Panc1 (cell line): ENCODE measurements at places on chromosomes 13 and 19.

- DNase-seq, result no peak
Measured at GRCh38 chr19:46495786-46496099, at the start of gene PNMA8B. Gene PNMA8B (minus strand): TSS chr19:46495867. CDS start chr19:46495465, 402 bp downstream.

GRCh38 chr13:97710797-97711196 lies 242.7 kb upstream of the IPO5 start:
- no peak for DNase-seq

DNA sequence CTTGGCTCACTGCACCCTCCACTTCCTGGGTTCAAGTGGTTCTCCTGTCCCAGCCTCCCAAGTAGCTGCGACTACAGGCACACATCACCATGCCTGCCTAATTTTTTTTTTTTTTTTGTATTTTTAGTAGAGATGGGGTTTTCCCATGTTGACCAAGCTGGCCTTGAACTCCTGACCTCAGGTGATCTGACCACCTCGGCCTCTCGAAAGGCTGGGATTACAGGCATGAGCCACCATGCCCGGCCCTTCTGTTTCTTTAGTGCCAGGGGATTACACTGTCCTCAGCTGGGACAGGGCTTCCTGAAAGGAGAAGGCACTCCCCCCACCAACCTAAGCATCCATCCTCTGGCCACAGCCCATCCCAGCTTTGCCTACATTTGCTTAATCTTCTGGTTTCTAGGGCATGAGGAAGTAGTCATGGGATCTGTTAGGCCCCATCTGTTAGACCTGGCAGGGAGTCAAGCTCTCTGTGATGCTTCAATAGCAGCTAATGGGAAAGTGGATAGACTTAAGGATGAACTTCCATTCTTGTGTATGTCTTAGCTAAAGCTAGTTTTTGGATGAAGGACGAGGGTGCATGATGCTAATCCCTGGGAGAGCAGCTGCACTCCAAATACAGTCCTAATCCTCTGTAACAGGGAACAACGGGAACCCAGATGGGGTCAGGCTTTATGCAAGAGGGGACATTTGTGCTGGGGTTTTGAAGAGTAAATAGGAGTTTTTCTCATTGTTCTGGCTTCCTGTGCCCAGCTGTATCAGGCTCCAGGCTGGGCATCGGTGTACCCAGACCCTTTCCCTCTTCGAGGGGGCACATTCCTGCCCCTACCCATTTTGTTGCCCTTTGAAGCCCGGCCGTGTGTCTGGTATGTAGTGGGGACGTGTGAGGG lies 2.6 kb downstream of the VAV1 start:
- DNase-seq, result no peak

DNA sequence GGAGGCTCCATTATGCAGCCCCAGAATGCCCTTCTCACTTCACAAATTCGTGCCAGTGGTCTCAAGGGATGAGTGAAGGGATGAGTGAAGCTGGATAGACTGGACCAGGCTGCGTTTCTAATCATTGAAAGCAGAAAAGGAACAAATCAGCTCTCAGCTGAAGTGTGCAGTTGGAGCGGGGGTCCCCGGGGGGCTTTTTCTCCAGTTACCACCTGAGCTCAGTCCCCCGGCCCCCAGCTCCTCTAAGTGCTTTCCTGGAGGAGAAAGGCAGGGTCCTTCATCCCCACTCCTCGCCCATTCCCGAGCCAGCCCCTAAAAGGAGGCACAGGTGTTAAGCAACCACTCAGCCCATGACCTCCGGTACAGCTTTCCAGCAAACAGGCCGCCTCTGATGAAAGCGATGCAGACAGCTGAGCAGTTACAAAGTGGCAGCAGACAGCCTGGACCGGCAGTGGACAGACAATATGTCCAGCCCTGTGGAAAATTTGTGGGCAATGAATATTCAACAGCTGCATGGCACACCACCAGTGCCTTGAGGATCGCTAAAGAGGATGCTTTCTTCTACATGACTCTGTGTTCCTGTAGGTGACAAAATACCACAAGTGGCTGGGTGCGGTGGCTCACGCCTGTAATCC lies 110.7 kb upstream of the UBL3 start:
- no peak for DNase-seq

DNA sequence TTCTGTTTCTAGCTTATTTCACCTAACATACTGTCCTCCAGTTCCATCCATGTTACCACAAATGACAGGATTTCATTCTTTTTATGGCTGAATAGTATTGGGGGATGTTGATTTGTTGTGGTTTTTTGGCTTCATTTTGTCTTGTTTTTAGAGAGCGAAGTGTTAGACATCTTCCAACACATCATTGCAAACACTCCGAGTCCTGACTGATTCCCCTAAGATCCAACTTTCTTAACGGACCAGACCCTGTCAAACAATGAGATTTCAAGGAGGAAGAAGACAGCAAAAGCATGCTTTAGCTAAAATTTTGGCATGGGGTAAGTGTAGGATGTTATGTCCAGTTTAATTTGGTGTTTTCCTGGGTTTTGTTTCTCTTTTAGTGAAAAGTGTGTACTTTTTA lies 3.8 kb upstream of the CASP14 start:
- DNase-seq, result no peak
